ENCODE measurements at places on chromosomes 7 and 10.

- DNase-seq, result no peak
- H3K4me1 ChIP-seq, result no peaks in the 10 kb centered on the region
- no peak overlapping the region for H3K27ac ChIP-seq
These were observed 266.6 kb upstream of the GNAI1 start for GRCh38 chr7:79868010-79868409.

GRCh38 chr7:123537026-123537642, 2.7 kb upstream of the IQUB start:
- no peak for DNase-seq
- no peak overlapping the region for H3K4me3 ChIP-seq
- H3K27ac ChIP-seq, result peak overlapping the region; percentile 44
- H3K4me1 ChIP-seq, result peaks cover 15% of the 10 kb centered on the region
- H3K36me3 ChIP-seq, result no peaks in the 10 kb centered on the region
- H3K27me3 ChIP-seq, result no peaks in the 10 kb centered on the region

GRCh38 chr7:86818903-86819302, 175.2 kb downstream of the GRM3 start:
- no peak overlapping the region for H3K4me3 ChIP-seq
- H3K27ac ChIP-seq, result no peak overlapping the region
- no peaks in the 10 kb centered on the region for H3K36me3 ChIP-seq

DNA sequence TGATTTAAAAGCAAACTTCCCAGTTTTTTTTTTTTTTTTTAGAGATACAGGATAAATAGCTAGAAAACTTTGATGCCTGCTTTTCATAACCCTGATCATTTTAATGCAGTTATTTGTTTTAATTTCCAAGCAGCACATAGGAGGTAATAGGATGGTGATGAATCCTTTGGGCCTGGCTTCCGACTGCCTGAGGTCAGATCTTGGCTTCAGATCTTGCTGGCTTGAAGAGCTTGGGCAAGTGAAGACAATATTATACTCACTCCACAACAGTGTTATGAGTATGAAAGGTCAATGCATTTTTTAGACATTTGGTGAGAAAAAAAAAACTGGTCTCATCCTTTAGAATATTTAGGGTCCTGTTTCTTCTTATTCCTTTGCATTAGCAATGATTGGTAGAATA, 124.8 kb upstream of the PRKCQ start:
- DNase-seq, result no peak
- no peaks in the 10 kb centered on the region for H3K27me3 ChIP-seq
- H3K27ac ChIP-seq, result no peak overlapping the region
- H3K4me1 ChIP-seq, result no peaks in the 10 kb centered on the region
- no peak overlapping the region for H3K4me3 ChIP-seq

GRCh38 chr10:5833814-5834213, 20.6 kb upstream of the GDI2 start:
- no peaks in the 10 kb centered on the region for H3K36me3 ChIP-seq
- no peaks in the 10 kb centered on the region for H3K27me3 ChIP-seq
- no peak overlapping the region for H3K4me3 ChIP-seq
- no peak overlapping the region for H3K27ac ChIP-seq
- H3K4me1 ChIP-seq, result no peaks in the 10 kb centered on the region
- DNase-seq, result no peak

DNA sequence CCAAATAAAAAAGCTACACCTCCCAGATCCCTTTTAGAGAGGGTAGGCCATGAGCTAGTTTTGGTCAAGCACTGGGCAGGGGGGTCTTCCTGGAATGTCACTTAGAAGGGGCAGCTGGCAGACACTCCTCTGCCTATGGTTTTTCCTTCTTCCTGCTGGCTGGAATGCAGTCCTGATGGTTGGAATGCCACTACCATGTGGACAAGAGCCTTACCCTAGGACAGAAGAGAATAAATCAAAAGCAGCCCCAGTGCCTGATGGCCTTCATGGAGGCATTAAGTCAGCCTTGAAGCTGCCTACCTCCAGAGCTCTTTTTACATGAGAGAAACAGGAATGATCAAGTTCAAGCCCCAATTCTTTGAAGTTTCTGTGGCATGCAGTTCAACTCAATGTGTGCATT, 43.5 kb upstream of the SORBS1 start:
- no peak for DNase-seq
- no peak overlapping the region for H3K27ac ChIP-seq
- no peaks in the 10 kb centered on the region for H3K27me3 ChIP-seq
- no peak overlapping the region for H3K4me3 ChIP-seq
- H3K4me1 ChIP-seq, result no peaks in the 10 kb centered on the region

GRCh38 chr7:78996013-78996412, 457.5 kb downstream of the MAGI2 start:
- DNase-seq, result no peak
- H3K4me3 ChIP-seq, result no peak overlapping the region
- H3K27me3 ChIP-seq, result no peaks in the 10 kb centered on the region
- no peaks in the 10 kb centered on the region for H3K4me1 ChIP-seq
- no peak overlapping the region for H3K27ac ChIP-seq

GRCh38 chr10:117688358-117688757, 145.8 kb downstream of the EMX2 start:
- no peak overlapping the region for H3K27ac ChIP-seq
- no peaks in the 10 kb centered on the region for H3K4me1 ChIP-seq
- no peak for DNase-seq
- no peaks in the 10 kb centered on the region for H3K27me3 ChIP-seq

- peaks cover 12% of the 10 kb centered on the region for H3K4me1 ChIP-seq
- no peaks in the 10 kb centered on the region for H3K27me3 ChIP-seq
- H3K27ac ChIP-seq, result no peak overlapping the region
- no peak overlapping the region for H3K4me3 ChIP-seq
- DNase-seq, result peak; percentile 34
These were observed 74.2 kb downstream of the JAZF1 start for GRCh38 chr7:28106321-28106829.

DNA sequence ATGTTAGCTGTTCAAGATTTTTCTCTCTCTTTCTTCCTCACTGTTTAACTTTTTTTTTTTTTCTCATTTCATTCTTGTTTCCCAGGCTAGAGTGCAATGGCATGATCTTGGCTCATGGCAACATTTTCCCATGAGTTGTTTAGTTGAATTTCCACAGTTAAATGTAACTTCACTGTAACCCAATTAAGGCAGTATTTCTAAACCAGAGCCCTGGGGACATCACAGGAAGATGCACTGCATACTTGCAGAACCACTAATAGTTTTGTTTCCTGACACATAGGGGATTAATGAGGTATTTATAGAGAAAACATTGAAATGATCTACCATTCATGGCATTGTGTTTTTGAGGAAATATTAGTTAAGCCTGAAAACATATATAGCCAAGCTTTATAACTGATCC, 795.6 kb upstream of the GHITM start:
- no peaks in the 10 kb centered on the region for H3K27me3 ChIP-seq
- no peak overlapping the region for H3K4me3 ChIP-seq
- no peak overlapping the region for H3K27ac ChIP-seq
- peaks cover 6% of the 10 kb centered on the region for H3K4me1 ChIP-seq
- peak; percentile 25 for DNase-seq
- H3K36me3 ChIP-seq, result no peaks in the 10 kb centered on the region

- H3K4me1 ChIP-seq, result no peaks in the 10 kb centered on the region
- peak; percentile 0 for DNase-seq
- no peak overlapping the region for H3K27ac ChIP-seq
- H3K36me3 ChIP-seq, result no peaks in the 10 kb centered on the region
These were observed 44.5 kb upstream of the ACBD5 start for GRCh38 chr10:27285093-27285492.

- no peak for DNase-seq
- no peaks in the 10 kb centered on the region for H3K27me3 ChIP-seq
- H3K36me3 ChIP-seq, result peaks cover 46% of the 10 kb centered on the region
- H3K4me1 ChIP-seq, result no peaks in the 10 kb centered on the region
- H3K4me3 ChIP-seq, result no peak overlapping the region
- H3K27ac ChIP-seq, result no peak overlapping the region
These were observed 120.9 kb upstream of the DIP2C start for GRCh38 chr10:810351-810846.

DNA sequence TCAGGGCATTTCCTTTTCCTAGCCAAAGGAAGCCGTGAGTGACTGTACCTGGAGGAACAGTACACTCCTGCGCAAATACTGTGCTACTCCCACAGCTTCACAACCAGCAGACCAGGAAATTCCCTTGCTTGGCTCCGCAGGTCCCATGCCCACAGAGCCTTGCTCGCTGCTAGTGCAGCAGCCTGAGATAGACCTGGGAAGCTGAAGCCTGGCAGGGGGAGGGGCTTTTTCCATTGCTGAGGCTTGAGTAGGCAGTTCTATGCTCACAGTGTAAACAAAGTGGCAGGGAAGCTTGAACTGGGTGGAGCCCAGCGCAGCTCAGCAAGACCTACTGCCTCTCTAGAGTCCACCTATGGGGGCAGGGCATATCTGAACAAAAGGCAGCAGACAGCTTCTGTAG, 291.2 kb downstream of the HGF start:
- no peak overlapping the region for H3K27ac ChIP-seq
- no peaks in the 10 kb centered on the region for H3K36me3 ChIP-seq
- H3K4me3 ChIP-seq, result no peak overlapping the region
- H3K4me1 ChIP-seq, result no peaks in the 10 kb centered on the region

DNA sequence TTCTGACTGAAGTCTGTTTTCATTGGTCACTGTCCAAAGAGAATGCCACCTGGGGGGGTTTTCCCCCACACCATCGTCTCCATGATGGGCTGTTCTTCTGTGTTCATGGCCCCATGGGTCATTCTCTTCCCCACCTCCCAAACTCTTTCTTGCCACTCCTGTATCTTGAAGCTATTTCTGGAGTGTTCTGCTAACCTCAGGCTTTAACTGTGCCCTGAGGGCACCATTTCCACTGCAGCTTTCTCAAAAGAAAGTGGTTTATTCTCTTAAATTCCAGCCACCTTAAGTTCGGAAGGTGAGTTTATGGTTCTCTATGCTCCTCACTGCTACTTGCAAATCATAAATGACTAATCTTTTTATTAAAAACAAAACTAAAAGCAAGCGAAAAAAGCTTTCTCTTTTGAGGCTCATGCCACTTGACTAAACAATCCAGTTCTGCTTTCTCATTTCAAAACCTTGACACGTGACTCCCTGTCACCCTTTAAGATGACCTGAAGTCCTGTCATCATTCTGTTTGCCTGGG, 7.4 kb upstream of the APBB1IP start:
- DNase-seq, result no peak
- no peaks in the 10 kb centered on the region for H3K27me3 ChIP-seq
- H3K4me1 ChIP-seq, result no peaks in the 10 kb centered on the region
- H3K4me3 ChIP-seq, result no peak overlapping the region

DNA sequence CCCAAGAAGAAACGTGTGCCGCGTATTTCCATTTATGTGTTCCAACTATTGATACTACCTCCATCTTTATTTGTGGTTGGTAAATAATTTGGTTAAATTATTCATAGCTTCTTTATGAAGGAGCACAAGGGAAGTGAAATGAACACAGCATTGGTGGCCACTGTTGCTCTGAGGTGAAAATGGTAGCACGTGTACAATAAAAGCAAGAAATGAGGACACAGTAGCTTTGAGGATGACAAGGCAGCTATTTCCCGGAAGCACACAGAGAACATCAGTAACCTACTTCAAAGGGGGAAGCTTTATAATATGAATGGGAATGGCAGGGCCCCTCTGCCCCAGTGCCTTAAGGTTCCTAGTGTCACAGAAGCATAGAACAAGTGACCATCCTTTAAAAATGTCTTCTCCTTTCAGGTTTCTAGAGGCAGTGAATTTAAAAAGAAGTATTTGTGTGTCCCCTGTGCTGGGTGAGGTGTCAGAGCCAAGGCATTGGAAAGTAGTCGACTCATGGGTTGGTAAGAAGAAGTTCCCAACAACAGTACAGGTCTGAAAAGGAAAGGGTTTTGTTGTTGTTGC, 78.8 kb downstream of the SGMS1 start:
- no peak overlapping the region for H3K27ac ChIP-seq
- H3K4me3 ChIP-seq, result no peak overlapping the region
- no peaks in the 10 kb centered on the region for H3K4me1 ChIP-seq
- DNase-seq, result no peak

DNA sequence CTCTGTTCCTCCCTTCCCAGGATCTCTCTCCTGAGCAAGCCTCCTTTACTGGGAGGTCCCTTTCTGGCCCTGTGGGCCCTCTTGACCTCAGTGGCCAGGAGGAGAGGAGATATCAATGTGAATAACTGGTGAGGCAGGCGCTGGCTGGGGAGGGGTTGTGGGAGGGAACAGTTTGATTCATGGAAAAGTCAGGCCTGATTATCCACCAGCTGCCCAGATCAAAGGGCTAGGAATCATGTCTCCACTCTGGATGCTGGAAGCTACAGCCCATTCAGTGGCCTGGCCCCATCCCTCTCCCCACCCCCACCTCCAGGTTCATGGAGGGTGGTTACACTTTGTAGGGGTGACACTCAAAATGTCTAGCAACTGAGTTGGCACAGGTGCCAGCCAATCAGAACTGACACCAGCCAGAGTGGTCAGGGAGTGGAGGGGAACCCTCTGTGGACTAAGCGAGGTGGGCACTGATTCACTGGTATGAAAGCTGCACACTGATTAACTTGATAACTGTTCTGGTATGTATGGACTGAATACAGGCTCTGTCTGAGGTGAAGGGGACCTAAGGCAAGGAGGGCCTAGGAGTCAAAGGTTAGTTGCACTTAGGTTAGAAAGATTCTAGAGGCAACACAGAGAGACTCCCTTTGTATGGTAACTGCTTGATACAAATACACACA, 4.8 kb downstream of the PRRT4 start:
- H3K4me3 ChIP-seq, result no peak overlapping the region
- H3K27ac ChIP-seq, result no peak overlapping the region
- H3K36me3 ChIP-seq, result no peaks in the 10 kb centered on the region

DNA sequence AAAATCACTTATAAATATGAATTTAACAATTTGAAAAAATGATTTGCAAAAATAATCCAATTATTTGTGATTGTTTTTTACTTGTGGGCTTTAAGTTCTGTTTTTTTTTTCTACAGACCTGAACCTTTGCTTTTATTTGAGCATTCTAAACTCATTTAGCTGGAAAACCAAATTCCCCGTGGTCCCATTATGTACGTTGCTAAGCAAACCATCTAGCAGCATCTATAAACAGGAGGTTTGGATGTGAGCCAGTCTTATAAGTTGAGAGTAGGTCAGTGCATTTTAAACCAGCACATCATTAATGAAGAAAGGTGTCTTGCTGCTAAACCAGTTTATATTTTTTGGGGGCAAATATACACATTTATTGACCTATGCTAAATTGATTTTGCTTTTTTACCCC, 77.3 kb downstream of the LRRN3 start:
- H3K4me3 ChIP-seq, result no peak overlapping the region
- no peaks in the 10 kb centered on the region for H3K27me3 ChIP-seq
- no peaks in the 10 kb centered on the region for H3K4me1 ChIP-seq
- no peaks in the 10 kb centered on the region for H3K36me3 ChIP-seq
- peak; percentile 17 for DNase-seq

GRCh38 chr10:93485690-93486089, 3.6 kb upstream of the MYOF start:
- no peak overlapping the region for H3K27ac ChIP-seq
- H3K4me3 ChIP-seq, result no peak overlapping the region
- peaks cover 9% of the 10 kb centered on the region for H3K4me1 ChIP-seq
- DNase-seq, result no peak

DNA sequence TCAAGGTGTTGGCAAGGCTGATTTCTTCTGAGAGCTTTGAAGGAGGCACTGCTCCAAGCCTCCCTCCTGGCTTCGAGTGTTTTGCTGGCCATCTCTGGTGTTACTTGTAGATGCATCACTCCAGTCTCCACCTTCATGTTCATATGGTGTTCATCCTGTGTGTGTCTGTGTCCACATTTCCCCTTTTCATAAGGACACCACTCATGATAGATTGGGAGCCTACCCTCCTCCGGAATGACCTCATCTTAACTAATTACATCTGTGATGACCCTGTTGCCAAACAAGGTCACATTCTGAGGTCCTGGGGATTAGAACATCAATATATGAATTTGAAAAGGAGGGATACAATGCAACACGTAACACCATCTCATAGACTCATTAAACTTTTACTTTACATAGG, 119.0 kb downstream of the CREB5 start:
- no peaks in the 10 kb centered on the region for H3K36me3 ChIP-seq
- H3K27ac ChIP-seq, result no peak overlapping the region
- no peaks in the 10 kb centered on the region for H3K27me3 ChIP-seq
- no peak for DNase-seq
